ENCODE measurements at places on chromosomes 3 and 15. TPM values are rescaled to one million over a fixed set of nuclear protein-coding genes. Genes with fewer than 3 reads are reported as not detected.

The EPHA6 gene
- 0.22 TPM for total RNA-seq

The LXN gene
- 7.3 TPM for total RNA-seq

DNA sequence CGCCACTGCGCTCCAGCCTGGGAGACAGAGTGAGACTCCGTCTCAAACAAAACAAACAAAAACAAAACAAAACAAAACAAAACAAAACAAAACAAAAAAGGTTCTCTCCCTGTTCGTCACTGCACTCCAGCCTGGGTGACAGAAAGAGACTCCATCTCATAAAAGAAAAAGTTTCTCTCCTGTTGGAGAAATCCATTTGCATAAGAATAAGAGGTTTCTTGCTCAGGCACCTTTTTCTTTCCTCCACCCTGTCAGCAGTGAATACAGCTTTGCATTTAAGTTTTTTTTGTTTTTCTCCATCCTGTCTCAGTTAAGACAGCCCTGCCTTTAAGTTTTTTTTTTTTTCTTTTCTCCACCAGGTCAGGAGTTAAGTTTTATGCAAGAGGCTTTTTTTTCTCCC is 109.5 kb downstream of the DPH6 start:
- no peak overlapping the region for H3K4me3 ChIP-seq
- H3K27me3 ChIP-seq: no peaks in the 10 kb centered on the region
- no peaks in the 10 kb centered on the region for H3K4me1 ChIP-seq
- no peak for DNase-seq
- no peak overlapping the region for H3K27ac ChIP-seq
- H3K36me3 ChIP-seq: no peaks in the 10 kb centered on the region

GRCh38 chr3:123421353-123422174 is 27.3 kb downstream of the ADCY5 start:
- H3K4me1 ChIP-seq: peaks cover 93% of the 10 kb centered on the region
- peak overlapping the region; percentile 92 for H3K27ac ChIP-seq
- H3K36me3 ChIP-seq: no peaks in the 10 kb centered on the region
- no peak overlapping the region for H3K4me3 ChIP-seq

DNA sequence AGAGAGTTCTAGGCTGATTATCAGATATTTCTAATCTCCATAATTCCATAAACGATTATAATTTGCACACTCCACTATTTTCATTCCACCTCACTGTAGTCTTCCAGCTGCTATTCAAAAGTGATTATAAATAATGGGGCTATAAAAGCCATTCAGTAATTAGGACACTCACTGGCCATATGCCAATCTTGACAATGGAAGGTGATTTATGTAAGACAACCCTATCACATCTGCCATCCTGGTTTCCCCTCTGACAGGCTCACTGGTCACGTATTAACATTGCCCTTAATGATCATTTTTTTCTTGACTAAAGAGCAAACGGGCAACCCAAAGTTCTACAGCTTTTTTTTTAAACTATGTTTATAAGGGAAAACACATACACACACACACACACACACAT is 402.4 kb downstream of the MAGI1 start:
- no peak overlapping the region for H3K27ac ChIP-seq
- DNase-seq: no peak
- H3K36me3 ChIP-seq: no peaks in the 10 kb centered on the region
- H3K27me3 ChIP-seq: no peaks in the 10 kb centered on the region

DNA sequence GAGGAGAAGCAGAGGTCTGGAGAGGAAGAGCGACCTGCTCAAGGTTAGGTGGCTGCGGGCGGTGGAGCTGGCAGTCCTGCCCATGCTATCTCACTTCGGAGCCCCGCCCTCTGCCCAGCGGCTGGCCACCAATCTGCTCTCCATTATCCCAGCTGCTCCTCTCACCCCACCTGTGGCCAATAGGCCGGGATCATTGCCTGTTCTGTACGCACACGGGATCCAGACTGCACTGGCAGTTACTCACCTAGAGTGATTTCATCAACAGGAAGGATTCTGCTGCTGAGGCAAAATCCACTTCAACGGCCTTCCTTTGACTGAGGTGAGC is 100.6 kb downstream of the TLE3 start:
- H3K4me1 ChIP-seq: no peaks in the 10 kb centered on the region
- H3K36me3 ChIP-seq: no peaks in the 10 kb centered on the region
- no peak for DNase-seq
- no peak overlapping the region for H3K4me3 ChIP-seq
- no peaks in the 10 kb centered on the region for H3K27me3 ChIP-seq
- H3K27ac ChIP-seq: no peak overlapping the region

- peaks cover 99% of the 10 kb centered on the region for H3K4me1 ChIP-seq
- H3K27ac ChIP-seq: peak overlapping the region; percentile 71
- H3K27me3 ChIP-seq: no peaks in the 10 kb centered on the region
- H3K4me3 ChIP-seq: no peak overlapping the region
- no peaks in the 10 kb centered on the region for H3K36me3 ChIP-seq
- no peak for DNase-seq
Observed at GRCh38 chr3:69091389-69092029, 6.8 kb downstream of the ARL6IP5 start.

- no peaks in the 10 kb centered on the region for H3K36me3 ChIP-seq
- H3K27me3 ChIP-seq: no peaks in the 10 kb centered on the region
- no peak overlapping the region for H3K4me3 ChIP-seq
Observed at GRCh38 chr15:76108021-76108723, 48.4 kb downstream of the TMEM266 start.
